ENCODE measurements at places on chromosomes 5 and 9. TPM values are rescaled to one million over a fixed set of nuclear protein-coding genes. Genes with fewer than 3 reads are reported as not detected.

Gene SUB1
- polyA plus RNA-seq: 55.4 TPM

DNA sequence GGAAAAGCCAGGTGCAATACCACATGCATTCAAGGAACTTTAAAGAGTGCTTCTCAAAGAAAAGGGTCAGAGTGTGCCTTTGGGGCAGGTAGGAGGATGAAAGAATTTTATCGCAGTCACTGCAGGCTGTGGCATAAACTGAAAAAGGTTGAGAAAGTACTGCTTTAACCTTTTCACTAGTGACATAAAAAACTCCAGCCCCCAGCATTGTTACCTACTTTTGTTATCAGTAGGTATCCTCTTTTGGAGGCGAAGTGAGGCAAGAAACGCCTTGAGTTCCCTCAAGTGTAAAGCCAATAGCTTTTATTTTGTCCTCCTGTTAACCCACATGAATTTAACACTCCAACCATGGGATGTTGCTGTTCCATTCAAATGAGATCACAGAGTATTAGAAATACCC is 64.7 kb upstream of the CHD1 start:
- no peak for DNase-seq

Gene PDE8B
- not detected for polyA plus RNA-seq

GRCh38 chr9:137053944-137054931 is at the start of gene ENTPD2:
TSS of gene ENTPD2 (minus strand) at chr9:137054061. CDS start at chr9:137053997, 64 bp downstream.
- DNase-seq: no peak

- DNase-seq: no peak
Observed at GRCh38 chr9:105508530-105508929, 49.4 kb upstream of the FKTN start.

- DNase-seq: no peak
Observed at GRCh38 chr5:2530609-2531008, 220.9 kb downstream of the IRX2 start.

DNA sequence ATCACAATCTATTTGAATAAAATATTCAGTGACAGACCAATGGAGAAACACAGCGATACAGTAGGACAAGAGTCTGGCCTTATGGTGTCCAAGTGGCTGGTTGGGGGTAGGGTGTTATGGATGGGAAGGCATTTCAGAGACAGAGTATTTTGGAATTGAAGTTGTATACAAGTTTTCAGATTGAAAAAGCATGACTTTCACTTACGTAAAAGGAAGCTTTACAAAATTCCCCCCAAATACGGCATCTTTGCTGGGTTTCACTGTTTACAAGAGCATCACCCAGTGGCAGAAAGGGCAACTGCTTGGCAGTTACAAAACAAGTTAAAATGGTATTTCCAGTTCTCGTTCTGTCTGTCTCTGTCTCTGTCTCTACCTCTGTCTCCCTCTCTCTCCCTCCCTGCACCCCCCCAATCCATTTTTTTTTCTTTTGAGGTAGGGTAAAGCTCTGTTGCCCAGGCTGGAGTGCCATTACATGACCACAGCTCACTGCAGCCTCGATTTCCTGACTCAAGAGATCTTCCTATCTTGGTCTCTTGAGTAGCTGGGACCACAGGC is 86.2 kb downstream of the PTPN3 start:
- peak; percentile 44 for DNase-seq

Gene POU4F3
- 0.05 TPM for polyA plus RNA-seq

GRCh38 chr5:178785999-178786398 is 55.5 kb upstream of the ZNF354A start:
- DNase-seq: no peak
